ENCODE measurements at places on chromosomes 2 and 18. TPM values are rescaled to one million over a fixed set of nuclear protein-coding genes. Genes with fewer than 3 reads are reported as not detected.

DNA sequence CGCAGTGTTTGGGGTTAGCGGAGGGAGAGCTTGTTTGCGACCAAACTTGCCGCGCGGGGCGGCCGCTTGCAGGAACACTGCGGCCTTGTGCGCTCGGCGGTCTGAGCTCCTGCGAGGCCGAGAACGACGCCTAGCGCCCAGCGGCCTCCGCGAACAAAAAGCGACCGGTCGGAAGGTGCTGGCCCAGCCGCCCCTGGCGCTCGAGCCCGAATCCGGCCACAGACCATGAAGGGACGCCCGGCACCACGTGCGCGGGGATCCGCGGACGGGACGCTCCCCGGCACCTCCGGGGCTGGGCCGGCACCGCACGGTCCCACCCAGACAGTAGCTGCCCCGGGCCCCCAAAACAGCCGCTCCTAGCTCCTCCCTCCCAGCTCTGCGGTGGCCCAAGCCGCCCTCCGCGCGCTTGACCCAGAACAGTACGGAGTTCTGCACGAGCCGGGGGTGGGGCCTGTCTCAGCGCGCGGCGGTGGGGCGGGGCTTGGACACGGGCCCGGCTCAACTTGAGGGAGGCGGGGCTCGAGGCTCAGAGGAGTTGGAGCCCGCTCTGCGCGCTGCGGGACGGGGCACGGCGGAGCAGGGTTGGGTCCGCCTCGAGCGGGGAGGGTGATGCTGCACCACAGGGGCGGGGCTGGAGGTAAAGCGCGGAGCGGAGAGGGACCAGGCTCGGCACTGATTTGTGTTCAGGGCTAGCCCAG, 664 bp upstream of the IMPA2 start:
- DNase-seq = peak; percentile 99

UGT1A5 gene
- total RNA-seq = 0.41 TPM

DNA sequence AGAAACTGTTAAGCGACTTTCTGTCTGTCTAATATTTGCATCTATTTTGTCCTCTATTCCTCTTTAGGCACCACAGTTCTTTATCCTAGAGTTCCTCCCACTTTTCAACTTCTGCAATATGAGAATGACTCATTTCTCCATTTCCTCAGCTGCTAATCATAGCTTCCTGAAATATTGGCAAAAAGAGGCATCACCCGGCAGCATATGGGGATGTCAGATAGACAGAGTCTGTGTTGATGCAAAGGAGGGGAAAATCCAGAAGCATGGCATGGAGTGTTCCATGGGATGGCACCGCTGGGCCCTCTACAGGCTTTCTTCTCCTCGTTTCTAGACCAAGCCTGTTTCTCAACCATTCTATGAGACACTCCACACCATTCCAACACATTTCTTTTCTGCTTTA, 93.4 kb downstream of the DOCK10 start:
- DNase-seq = no peak

DNA sequence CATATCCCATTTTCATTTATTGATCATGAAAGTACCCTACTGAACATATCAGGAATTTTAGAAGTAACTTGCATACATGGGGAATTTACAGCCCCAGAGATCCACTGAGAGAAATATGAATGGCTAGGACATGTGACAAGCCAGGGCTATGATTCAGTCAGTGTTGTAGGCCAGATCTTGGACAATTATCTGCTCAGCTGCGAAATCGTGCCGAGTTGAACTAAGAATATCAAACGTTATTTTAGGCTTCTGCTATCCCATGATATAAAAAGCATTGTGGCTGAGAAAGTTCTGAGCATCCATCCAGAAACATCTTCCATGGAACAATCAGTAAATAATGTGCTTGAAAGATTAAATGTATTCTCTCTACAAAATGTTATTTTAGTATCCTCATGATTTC, 85.7 kb upstream of the UNC80 start:
- no peak for DNase-seq

DNA sequence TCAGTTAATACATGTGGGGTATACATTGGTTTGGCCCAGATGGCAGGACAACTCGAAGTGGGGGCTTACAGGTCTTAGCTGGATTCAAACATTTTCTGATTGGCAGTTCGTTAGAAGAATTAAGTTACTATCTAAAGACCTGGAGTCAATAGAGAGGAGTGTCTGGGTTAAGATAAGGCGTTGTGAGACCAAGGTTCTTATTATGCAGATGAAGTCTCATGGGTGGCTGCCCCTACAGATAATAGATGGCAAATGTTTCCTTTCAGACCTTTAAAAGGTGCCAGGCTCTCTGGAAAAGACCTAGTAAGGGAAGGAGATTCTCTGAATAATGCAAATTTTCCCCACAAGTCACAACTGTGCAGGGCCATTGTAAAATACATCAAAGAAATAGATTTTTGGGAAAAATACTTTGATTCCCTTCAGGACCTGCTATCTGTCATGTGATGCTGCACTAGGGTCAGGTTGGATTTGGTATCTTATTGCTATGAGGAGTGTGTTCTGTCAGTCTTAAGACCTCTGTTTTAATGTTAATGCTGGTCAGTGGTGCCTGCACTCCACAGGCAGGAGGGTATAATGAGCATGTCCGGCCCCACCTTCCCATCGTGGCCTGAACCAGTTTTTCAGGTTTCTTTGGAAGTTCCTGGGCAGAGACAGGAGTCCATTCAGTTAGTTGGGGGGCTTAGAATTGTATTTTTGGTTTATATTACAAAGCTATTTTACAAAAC, 14.3 kb upstream of the MC5R start:
- DNase-seq = no peak

- no peak for DNase-seq
Observed at GRCh38 chr2:139366681-139367080, 586.5 kb upstream of the NXPH2 start.

DNA sequence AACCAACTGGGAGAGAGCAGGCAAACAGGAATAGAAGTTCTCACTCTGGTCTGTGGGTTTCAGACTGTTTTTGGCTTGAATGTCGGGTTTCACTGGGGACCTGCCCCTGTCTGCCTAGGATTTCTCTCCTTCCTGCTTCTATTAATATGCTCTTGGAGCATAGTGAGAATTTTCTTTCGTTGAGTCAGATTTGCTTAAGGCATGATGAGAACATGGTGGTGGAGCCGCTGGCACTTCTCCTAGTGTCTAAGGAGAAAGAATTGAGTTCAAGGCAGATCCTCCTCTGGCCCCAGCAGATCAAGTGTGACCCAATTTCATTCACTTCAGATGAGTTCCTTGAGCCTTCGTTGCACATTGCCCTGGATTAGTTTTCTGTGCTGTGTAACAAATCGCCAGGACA, 103.9 kb upstream of the HS6ST1 start:
- DNase-seq = no peak

- DNase-seq = no peak
Observed at GRCh38 chr2:36568516-36569246, 29.3 kb downstream of the FEZ2 start.

- no peak for DNase-seq
Observed at GRCh38 chr2:26936855-26937254, 33.6 kb upstream of the MAPRE3 start.

GRCh38 chr2:142314164-142314563, 183.3 kb upstream of the LRP1B start:
- no peak for DNase-seq

GRCh38 chr2:95669441-95669991, 77.7 kb downstream of the TRIM43 start:
- DNase-seq = no peak

DNA sequence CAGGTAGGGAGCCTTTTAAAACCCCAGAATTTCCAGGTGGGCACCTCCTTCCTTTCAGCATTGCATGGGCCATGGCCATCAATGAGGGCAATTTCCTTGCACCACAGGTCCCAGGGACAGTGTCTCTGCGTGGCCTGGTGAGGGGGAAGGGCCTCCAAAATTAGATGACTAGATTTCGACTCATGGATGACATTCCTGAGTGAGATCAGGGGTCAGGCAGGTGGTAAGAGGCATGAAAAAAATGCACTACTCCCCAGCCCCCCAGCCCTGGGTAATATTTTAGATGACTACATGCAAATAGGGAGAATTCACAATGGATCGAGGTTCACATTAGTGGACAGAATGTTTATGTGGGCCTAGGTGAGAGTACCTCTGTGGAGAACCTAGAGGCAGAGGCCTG, 19.0 kb upstream of the IGFBP5 start:
- no peak for DNase-seq

- DNase-seq = no peak
Observed at GRCh38 chr2:158782136-158782535, 13.0 kb upstream of the DAPL1 start.

MDH1B gene
- 0.82 TPM for total RNA-seq

GRCh38 chr18:62285281-62285680, 39.8 kb upstream of the TNFRSF11A start:
- DNase-seq = no peak

DNA sequence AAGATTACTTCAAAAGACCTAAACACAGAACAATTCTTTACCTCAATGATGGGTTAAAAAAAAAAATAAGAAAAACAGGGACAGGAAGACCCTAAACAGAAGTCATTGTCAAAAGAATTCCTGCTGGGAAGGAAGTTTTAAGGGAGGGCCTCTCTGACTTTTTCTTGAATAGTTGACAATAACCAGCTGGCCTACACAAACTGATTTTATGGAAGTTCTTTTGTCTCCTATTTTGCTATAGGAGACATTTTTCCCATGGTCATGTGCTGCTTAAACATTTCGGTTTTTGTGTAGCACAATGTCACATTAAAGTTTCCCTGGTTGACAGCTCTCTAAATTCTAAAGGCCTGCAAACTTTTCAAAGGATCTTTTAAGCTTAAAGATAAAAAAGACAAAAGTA, 55.3 kb downstream of the RFTN2 start:
- DNase-seq = no peak

- no peak for DNase-seq
Observed at GRCh38 chr2:182827182-182827879, 39.1 kb downstream of the FRZB start.

- no peak for DNase-seq
Observed at GRCh38 chr2:233433029-233433428, 78.7 kb downstream of the DGKD start.

DNA sequence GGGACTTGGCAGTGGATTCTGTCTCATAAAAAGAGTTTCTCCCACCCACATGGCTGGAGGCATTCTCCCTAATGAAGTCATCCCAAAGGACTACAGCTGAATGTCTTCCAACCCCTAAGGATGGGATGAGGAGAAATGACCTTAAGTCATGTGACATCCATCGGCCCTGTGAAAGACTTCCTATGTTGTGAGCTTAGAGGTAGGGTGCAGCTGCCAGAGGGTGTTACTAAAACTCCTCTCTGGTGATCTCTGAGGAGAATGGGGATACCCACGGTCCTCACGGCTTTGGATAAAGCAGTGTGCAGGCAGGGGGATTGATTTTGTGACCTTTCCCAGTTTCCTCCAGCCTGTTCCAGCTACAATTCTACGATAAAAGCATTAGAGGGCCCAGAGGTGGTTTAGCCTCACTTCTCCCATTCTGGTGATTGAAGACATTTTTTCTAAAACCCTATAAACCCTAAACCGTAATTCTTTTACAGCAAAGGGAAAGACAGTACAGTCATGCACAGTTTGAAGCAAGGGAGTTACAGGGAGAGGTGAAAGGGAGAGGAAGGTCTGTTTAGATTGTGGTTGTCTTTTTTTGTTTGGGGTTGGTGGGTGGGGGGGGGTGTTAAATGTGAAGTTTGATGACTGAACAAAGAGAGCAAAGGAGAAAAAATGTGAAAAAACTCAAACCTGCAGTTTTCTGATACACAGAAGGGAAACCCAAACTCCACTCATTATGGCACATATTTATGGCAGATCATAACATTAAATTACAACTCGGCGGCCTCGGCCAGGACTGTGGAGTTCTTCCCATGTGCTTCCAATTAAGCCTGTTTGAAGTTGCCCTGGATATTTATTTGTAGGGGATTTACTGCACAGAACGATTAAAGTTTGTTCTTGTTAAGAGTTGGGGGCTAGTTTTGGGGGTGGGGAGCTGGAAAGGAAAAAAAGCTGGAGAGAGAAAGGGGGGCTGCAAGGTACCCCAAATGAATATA, 26.6 kb upstream of the SLC14A2 start:
- DNase-seq = no peak

DNA sequence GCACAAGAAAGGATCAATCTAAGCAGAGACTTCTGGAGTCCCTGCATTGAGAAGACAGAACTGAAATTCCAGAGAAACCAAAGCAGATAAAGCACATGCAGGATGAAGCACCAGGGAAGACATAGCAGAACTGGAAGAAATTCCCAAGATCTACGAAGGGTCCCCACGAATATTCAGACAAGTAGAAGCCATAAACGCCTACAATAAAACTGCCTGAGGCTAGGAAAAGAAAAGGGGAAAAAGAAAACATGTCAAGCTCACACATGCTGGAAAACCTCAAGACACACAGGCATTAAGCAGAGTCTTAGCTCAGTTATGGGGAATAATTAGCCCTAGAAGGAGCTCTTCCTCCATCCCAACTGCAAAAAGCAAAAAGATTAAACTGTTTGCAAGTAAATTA, 171.2 kb downstream of the NBAS start:
- no peak for DNase-seq

GRCh38 chr2:61504949-61505348, 33.2 kb downstream of the XPO1 start:
- DNase-seq = no peak

FABP1 gene
- not detected for total RNA-seq

- DNase-seq = no peak
Observed at GRCh38 chr2:22329211-22330154, 1055.5 kb upstream of the KLHL29 start.

FBXO36 gene
- total RNA-seq = 5.6 TPM

ANKRD29 gene
- 8.5 TPM for total RNA-seq

AFF3 gene
- 74.4 TPM for total RNA-seq

CROCC2 gene
- total RNA-seq = 0.23 TPM

ZNF892 gene
- 4.8 TPM for total RNA-seq

GRCh38 chr2:34670482-34670881, 1071.4 kb upstream of the FAM98A start:
- DNase-seq = no peak

GRCh38 chr2:164252568-164253287, 368.6 kb downstream of the GRB14 start:
- DNase-seq = no peak

DNA sequence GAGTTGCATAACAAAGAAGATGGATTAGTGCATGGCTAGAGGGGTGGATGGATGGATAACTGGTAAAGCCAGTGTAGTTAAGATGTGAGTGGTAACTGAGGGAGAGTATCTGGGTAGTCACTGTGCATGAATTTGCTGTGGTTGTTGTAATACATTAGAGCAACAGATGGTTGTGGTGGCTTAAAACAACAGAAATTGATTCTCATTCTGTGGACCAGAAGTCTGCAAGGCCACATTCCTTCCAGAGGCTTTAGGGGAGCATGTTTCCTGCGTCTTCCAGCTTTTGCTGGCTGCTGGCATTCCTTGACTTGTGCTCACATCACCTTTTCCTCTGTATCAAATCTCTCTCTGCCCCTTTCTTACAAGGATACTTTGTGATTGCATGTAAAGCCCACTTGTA, 155.4 kb downstream of the ASB1 start:
- DNase-seq = no peak

All from prostate gland (tissue), 2 donors.